ENCODE measurements at places on chromosomes 3 and 15.

- ATAC-seq, result peak; percentile 62
These were observed 378.7 kb upstream of the TGFBR2 start for GRCh38 chr3:30227571-30228301.

- ATAC-seq, result peak; percentile 78
These were observed 30.9 kb downstream of the DAG1 start for GRCh38 chr3:49500732-49501609.

GRCh38 chr3:188792793-188793192, 379.0 kb upstream of the TPRG1 start:
- ATAC-seq, result no peak

GRCh38 chr3:174253196-174253823, 605.8 kb upstream of the NAALADL2 start:
- no peak for ATAC-seq

GRCh38 chr3:98733053-98733811, 29.9 kb upstream of the ST3GAL6 start:
- ATAC-seq, result peak; percentile 43
